ENCODE measurements at places on chromosomes 3 and 15.

- no peak for DNase-seq
Measured at GRCh38 chr3:125511420-125512118, 8.4 kb downstream of the SNX4 start.

- DNase-seq = no peak
Measured at GRCh38 chr3:60303160-60303559, 948.1 kb downstream of the FHIT start.

GRCh38 chr3:42712344-42712648 lies 9.7 kb upstream of the HHATL start:
- no peak for DNase-seq

DNA sequence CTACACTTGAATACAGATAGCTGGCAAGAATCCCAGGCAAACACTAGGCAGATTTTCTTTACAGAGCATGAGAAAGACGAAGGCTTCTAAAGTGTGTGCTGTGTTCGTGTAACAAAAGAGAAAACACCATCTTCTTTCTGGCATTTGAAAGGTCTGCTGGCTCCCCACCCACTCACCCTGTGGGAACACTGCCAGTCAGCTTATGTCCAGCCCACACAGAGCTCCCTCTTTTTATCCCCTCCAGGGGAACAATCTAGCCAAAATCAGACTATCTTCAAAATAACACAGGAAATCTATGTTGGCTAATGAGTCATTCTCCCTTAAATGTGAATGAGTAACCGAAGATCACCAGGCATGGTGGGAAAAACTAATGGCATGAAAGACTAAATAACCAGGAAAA lies 45.6 kb upstream of the PAQR5 start:
- DNase-seq = no peak

DNA sequence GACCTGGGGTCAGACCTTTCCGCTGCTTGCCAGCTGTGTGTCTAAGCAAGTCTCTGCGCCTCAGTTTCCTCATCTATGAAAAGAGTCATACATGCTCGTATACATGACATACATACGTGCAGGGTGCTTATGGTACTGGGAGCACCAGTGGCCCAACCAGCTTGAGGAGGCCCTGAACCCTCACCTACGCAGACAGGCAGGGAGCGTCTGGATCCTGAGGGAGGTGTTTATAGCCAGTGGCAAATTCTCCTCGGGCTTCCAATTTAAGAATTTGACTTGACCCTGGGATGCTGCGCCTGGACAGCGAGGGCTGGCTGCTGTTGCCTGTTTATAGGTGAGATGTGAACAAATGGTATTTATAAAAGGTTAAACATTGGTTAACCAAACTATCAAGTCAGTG lies 17.7 kb upstream of the FGD5 start:
- no peak for DNase-seq

GRCh38 chr15:98160236-98160635 lies 199.7 kb downstream of the ARRDC4 start:
- DNase-seq = no peak

GRCh38 chr3:105853801-105854432 lies 14.9 kb downstream of the CBLB start:
- no peak for DNase-seq

DNA sequence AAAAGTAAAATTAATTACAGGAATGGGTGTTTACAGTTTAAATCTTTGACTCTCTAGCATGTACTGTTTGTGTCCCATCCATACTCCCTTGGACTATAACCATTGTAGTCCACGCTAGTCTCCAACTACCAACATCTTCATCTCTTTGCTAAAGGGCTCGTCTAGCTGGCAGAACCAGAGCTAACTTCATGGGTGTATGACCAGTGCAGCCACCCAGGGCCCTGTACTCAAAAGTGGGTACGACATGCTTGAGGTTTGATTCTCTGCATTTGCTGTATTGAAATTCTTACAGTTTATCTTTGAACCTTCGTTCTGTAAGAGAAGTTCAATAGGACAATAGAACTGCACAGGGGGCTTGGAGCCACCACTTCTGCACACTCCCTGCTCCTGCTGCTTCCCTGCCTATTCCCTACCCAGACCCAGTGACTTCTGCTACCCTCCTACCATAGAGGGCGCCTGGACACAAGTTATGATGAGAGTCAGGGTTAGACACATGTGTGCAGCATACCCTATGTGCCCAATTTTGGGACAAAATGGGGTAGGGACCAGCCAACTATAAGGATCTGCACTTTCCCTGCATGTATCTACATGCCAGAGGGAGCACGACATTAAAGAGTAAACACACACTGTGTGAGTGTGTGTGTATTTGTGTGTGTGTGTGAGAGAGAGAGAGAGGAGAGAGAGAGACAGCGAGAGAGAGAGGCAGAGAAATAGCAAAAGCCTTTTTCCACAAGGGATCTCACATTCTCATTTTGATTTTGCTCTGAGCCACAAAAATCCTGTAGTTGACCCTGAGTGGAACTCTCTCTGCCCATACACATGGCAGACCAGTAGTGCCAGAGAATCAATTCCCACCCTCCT lies 59.0 kb upstream of the NECTIN3 start:
- DNase-seq = no peak

GRCh38 chr3:23329471-23330105 lies 126.5 kb downstream of the UBE2E2 start:
- no peak for DNase-seq

DNA sequence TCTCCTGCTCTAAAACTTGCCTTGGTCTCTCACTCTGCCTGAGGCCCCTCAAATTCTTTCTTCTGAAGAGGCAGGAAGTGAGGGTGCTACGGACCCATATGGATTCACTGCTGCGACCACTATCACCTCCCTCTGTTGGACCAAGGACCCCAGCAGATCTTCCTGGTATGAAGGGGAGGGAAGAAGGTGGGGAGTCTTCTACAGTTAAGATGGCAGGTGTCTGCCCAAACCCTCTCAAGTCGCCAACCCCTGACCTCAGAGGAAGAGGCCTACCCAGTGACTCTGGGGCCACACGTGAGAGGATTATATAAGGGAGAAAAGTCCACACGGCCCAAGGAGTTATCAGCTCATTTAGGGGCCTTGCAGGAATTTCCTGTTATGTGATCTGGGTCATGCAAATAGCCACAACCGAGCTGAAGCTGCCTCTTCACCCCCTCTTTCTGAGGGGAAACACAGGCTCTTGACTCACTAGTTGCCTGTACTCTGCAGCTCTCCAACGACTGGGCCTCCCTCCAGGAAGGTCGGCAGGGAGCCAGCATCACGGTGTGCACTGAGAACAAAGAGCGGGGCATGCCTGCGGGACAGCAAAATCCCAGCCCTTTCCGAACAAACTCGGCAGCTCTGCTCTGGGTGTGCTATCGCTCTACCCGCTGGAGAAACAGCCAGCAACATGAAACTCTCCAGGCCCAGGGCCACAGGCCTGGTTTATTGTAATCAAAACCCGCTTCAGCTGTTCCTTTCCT lies 116.0 kb downstream of the XXYLT1 start:
- no peak for DNase-seq

DNA sequence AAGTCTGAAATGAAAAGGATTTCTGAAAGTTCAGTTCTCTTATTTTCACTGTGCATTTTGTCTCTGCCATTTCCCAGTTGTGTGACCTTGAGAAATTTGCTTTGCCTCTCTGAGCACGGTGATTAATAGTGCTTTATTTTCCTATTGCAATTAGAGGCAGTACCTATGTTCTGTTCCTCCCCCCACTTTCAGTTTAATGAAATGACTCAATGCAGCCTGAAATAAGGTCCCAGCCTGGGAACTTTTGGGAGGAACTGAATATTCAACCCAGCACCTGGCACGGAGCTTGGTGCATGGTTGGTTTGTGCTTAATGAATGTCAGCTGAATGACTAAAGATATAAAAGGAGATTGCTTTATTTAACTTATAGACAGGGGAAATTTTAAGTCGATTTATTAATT lies 352.6 kb downstream of the PDCD6IP start:
- no peak for DNase-seq

DNA sequence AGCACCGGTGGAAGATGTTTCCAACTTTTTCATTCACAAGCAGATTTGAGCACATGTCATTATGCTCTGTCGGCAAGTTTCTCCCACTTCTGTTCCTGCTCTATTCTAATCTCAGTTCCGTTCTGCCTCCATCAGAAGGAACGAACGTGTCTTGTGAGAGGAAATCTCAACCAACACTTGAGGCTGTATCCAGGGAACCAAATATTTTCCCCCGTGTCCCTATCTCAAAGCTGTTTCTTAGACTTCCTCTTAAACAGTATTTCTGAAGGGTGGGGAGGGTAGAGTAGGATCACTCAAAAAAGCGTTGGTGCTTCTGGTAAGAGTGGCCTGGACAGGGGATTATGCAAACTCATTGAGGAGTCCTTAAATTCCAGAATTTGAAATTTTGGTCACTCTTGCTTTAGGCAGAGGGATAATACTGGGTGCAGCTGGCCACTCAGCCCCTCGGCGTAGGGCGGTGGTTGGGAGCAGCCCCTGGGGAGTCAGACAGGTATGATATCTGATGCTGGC lies 54.9 kb downstream of the FRMD4B start:
- DNase-seq = no peak

GRCh38 chr3:32510075-32510724 lies 7.5 kb upstream of the CMTM6 start:
- peak; percentile 41 for DNase-seq

DNA sequence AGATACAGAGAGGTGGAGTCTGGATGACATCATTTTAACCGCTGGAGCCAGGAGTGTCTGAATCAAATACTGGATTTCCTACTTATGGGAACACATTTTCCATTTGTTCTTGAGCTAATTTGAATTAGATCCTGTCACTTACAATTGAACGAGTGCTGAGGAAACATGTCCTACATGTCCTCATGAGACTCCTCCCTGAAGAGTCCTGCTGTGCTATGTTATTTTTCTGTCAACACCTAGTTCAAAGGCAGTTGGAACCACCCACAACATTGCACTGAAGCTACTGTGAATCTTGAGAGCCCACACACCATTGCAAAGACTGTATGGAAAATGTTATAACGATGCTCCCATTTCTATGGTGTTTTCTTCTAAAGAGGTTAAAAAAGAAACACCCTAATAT lies 123.5 kb upstream of the CRBN start:
- DNase-seq = no peak

DNA sequence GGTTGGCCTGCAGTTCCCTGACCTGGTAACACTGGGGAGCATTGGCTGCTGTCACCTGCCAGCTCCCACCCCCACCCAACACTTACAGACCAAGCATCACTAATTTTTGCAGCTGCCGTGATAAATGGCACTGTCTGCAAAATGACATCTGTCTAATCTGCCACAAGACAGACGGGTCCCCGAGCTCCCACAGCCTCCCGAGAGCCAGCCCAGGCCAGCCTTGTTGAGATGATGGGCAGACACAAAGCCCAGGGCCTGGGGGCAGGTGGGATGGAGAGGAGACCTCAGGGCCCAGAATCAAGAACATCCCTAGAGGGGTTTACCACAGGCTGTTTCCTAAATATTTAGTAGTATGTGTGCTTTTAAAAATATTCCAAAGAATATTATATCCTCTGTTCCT lies 203.4 kb downstream of the TBC1D2B start:
- DNase-seq = no peak

GRCh38 chr3:163476179-163476578 lies 1602.1 kb downstream of the SI start:
- no peak for DNase-seq

DNA sequence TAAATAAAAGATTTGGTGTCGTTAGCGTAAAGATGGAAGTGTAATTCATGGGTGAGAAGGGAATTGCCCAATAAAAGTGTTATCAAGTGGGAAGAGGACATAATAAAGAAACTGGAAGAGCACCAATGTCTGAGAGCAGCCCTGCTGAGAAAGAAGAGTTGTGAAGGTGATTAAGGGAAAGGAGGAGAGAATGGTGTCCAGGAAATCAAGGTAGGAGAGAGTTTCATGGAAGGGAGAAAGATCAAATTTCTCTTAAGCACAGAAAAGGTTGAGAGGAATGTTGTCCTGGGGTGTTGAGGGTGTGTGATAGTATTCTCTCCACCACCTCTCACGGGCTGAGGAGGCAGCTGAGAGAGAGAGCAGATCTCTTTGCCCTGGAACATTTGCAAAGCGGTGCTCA lies 339.7 kb downstream of the SATB1 start:
- DNase-seq = no peak

- DNase-seq = no peak
Measured at GRCh38 chr15:99717161-99718009, 15.9 kb downstream of the LYSMD4 start.

GRCh38 chr15:79410237-79410636 lies 21.9 kb upstream of the MINAR1 start:
- no peak for DNase-seq

DNA sequence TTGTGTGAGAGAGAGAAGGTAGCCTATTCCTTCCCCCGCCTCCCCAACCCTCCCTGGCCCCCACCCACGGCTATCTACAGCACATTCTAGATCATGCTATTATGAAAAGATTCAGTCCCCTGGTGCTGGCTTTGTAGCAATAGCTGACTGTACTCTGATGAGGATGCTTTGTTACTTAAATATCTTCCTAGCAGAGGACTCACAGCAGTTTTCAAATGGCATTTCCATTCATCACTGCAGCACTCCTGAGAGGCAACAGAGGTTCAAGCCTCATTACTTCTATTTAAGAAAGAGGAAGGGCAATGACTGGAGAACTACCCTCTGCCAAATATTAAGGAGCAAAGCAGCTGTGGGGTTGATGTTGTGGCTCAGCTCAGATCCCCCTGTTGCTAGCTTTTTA lies 61.0 kb downstream of the LRRN1 start:
- DNase-seq = no peak

DNA sequence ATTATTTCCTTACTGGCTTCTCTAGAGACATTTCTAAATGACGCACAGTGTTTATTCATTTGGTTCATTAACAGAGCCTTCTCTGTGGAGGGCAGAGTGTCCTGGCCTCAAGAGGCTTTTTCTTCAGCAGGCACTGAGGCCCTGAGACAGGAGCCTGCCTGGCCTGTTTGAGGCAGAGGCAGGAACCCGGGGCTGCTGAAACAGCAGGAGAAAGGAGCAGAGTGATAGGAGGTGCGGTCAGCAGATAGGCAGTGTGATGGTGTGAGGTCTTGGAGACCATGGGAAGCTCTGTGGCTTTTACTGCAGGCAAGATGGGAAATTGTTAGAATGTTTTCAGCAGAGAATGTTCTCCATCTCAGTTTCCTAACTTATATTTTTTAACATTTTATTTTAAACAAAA lies 358.2 kb downstream of the FEZF2 start:
- no peak for DNase-seq

DNA sequence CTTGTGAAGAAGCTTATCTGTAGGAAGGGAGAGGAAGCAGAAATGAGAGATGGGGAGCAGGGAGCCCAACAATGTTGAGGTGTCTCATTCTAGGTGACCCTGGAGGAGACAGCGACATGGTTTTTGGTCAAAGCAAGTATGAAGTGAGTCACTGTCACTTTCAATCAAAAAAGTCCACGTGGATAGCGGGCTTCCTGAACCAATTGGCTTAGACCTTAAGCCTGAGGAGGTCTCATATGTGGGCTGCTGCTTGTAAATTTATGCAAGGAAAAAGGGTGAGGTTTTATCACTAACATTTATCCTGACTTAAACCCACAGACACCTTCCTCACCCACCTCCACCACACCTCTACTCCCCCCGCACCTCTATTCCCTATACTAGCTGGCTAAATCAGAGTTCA lies 22.7 kb downstream of the CLDN11 start:
- no peak for DNase-seq

- DNase-seq = no peak
Measured at GRCh38 chr3:126554560-126555525, 3.9 kb downstream of the C3orf22 start.

Data from stimulated activated CD8-positive, alpha-beta memory T cell treated with anti-CD3 and anti-CD28 coated beads, Interleukin-4, amount 100 ng/mL, for 24 hours (primary cell).